ENCODE measurements at places on chromosomes 6 and 20. TPM values are rescaled to one million over a fixed set of nuclear protein-coding genes. Genes with fewer than 3 reads are reported as not detected.

- H3K4me1 ChIP-seq: peaks cover 18% of the 10 kb centered on the region
Measured at GRCh38 chr20:46562373-46563169, 12.1 kb upstream of the OCSTAMP start.

Gene TRIM15
- 0.26 TPM for total RNA-seq

DNA sequence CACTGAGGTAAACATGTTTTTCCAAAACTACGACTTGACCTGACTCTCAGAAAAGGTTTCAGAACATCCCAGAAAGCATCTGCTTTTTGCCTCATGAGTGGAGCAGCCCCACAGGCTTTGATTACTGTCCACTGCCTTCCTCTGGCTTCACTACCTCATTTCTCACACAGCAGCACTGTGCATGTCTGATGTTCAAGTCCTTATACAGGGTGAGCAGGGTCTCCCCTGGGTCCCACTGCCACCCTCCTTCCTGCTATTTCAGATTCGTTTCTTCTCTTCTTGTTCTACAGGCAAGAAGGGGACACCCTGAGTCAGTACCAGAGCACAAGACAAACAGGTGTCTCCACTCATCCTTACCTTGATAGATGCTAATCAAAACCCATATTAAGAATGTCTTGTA, 64.7 kb upstream of the NFATC2 start:
- peaks cover 3% of the 10 kb centered on the region for H3K27me3 ChIP-seq
- H3K27ac ChIP-seq: no peak overlapping the region
- H3K36me3 ChIP-seq: no peaks in the 10 kb centered on the region
- peaks cover 35% of the 10 kb centered on the region for H3K4me1 ChIP-seq
- H3K4me3 ChIP-seq: no peak overlapping the region

- no peak overlapping the region for H3K4me3 ChIP-seq
- H3K27ac ChIP-seq: no peak overlapping the region
- H3K4me1 ChIP-seq: no peaks in the 10 kb centered on the region
- peaks cover 2% of the 10 kb centered on the region for H3K27me3 ChIP-seq
- H3K36me3 ChIP-seq: no peaks in the 10 kb centered on the region
- no peak for DNase-seq
Measured at GRCh38 chr20:62356589-62357186, 10.4 kb downstream of the LAMA5 start.

Gene SLC35F1
- 0.23 TPM for total RNA-seq

Gene ARMC12
- total RNA-seq: 3.0 TPM

Gene NRN1
- 7.5 TPM for total RNA-seq

DNA sequence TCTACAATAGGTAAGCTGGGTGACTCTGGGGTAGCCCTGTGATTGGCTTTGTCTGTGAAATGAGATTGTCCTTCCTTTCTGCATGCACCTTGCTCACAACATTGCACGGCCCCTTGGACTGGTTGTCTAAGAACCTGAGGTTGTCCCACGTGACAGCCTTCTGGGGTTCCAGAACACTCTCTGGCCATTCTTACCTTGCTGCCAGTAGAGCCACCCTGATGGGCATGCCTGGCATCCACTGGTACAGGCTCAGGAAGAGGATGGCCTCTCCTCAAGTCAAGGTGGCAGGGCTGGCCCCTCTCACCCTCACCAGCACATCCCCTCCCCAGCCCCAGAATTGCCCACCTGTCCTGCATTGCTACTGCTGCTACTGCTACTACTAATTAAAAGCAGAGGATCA, 335.0 kb downstream of the PACRG start:
- H3K36me3 ChIP-seq: peaks cover 2% of the 10 kb centered on the region
- no peak overlapping the region for H3K4me3 ChIP-seq
- H3K27me3 ChIP-seq: no peaks in the 10 kb centered on the region
- H3K27ac ChIP-seq: no peak overlapping the region
- DNase-seq: no peak

Gene BACH2
- 74.7 TPM for total RNA-seq

- no peak for DNase-seq
- no peak overlapping the region for H3K4me3 ChIP-seq
- no peaks in the 10 kb centered on the region for H3K27me3 ChIP-seq
- H3K27ac ChIP-seq: no peak overlapping the region
Measured at GRCh38 chr6:136344420-136344819, 54.8 kb upstream of the BCLAF1 start.

Gene BMP5
- total RNA-seq: not detected
